HEK293T (cell line): ENCODE measurements at places on chromosomes 2 and 18.

GRCh38 chr2:67660871-67661270, 263.7 kb downstream of the ETAA1 start:
- no peak for DNase-seq

DNA sequence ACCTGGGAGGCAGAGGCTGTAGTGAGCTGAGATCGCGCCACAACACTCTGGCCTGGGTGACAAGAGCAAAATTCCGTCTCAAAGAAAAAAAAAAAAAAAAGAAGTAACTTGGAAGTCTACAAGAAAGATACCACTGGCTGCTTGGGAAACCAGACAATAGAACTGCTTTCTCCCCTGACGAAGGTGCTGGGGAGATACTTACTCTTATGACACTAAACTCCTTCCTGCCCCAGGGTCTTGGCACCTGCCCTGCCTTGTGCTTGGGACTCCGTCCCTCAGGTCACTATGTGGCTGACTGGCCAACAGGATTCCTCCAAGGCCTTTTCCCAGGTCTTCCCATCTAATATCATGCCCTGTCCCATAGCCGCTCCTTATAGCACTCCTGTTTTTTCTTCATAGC, 30.7 kb downstream of the INPP5D start:
- no peak for DNase-seq

DNA sequence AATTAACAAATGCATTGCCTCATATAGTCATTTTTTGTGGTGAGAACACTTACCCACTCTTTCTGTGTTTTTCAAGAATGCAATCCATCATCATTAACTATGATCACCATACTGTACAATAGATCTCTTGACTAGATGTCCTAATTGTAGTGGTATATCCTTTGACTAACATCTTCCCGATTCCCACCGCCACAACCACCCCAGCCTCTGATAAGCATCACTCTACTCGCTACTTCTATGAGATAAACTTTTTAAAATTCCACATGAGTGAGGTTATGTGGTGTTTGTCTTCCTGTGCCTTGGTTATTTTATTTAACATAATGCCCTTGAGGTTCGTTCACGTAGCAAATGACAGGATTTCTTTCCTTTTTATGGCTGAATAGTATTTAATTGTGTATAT, 6.6 kb downstream of the VWA3B start:
- no peak for DNase-seq

GRCh38 chr2:21754164-21754788, 630.5 kb downstream of the TDRD15 start:
- no peak for DNase-seq

DNA sequence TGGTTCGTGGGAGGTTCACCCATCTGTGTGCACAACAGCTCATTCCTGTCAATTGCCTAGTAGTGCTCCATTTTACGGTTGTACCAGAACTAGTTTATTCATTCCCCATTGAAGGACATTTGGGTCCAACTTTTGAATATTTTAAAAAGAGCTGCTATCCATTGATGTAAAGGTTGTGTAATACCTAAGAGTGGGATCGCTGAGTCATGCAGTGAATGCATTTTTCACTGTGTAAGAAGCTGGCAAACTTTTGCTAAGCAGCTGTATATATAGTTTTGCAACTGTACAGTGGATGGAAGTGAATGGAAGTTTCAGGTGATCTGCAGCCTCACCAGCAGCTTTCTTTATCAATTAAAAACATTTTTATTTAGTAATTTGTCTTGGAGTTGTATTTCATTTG, 104.5 kb downstream of the DCDC2C start:
- no peak for DNase-seq

- DNase-seq = no peak
Observed at GRCh38 chr2:19818543-19818942, 83.2 kb downstream of the TTC32 start.

- DNase-seq = no peak
Observed at GRCh38 chr2:127034051-127034450, 72.9 kb downstream of the BIN1 start.

DNA sequence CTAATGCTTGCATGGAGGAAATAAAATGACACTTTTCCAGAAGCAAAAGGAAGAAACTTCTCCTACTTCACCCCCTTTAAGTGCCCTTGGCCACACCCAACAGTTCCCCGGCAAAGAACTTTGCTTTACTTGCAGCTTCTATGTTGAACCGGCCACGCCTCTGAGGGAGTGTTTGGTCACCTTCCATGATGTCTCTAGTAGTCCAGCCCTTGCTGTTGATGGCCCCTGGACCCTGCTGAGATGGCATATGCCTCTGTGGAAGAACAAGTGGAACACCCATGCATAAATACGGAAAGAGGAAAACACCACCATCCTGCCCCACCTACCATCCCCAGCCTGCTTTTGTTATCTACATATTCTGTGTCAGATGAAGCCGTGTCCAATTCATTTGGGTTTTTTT, 218.3 kb upstream of the POU3F3 start:
- no peak for DNase-seq

- no peak for DNase-seq
Observed at GRCh38 chr2:126649101-126649500, 6.9 kb upstream of the GYPC start.

GRCh38 chr2:21001988-21002813, 41.7 kb downstream of the APOB start:
- DNase-seq = no peak

GRCh38 chr2:240229603-240230235, 89.3 kb upstream of the OTOS start:
- DNase-seq = no peak

- DNase-seq = no peak
Observed at GRCh38 chr2:776038-776437, 98.8 kb upstream of the TMEM18 start.

DNA sequence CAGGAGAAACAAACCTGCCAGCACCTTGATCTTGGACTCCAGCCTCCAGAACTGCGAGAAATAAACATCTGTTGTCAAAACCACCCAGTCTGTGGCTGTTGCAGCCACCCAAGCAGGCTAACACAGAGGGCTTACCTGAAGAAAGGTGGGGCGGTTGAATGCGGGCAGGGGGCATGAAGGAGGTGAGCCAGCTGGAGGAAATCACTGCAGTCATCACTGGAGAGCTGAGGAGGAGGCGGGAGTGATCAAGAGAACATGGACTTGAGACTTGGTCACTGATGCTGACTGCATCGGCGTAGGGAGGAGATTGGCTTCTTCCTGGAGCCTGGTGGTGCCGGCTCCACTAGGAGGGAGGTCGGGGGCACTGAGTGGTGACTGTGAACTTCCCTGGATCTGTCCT, 14.6 kb upstream of the ARMC9 start:
- DNase-seq = no peak

DNA sequence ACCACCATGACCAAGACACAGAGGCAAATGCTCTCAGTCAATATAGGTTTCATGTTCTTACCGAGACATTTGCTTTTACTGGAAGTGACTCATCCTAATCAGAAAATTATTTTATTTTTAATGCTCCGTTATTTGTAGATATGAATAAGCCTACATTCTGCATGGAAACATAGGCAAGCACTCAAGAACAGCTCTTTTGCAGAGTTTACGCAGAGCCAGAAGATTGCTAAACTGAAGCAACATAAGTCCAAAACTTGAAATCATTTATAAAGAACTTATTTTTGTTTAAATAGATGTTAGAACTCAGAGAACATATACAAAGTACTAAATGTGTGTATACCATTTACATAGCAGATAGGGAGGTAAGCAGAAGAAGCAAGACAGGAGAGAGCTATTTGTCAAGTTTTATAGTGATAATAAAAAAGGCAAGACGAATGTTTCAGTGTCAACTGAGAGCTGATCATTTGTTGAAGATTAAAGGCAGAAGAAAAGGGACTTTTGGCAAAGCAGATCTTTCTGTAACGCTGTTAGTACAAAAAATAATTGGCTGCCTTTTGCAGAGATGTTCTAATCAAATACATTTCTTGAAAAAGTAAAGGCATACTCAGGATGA, 12.4 kb upstream of the PPP1R1C start:
- no peak for DNase-seq

DNA sequence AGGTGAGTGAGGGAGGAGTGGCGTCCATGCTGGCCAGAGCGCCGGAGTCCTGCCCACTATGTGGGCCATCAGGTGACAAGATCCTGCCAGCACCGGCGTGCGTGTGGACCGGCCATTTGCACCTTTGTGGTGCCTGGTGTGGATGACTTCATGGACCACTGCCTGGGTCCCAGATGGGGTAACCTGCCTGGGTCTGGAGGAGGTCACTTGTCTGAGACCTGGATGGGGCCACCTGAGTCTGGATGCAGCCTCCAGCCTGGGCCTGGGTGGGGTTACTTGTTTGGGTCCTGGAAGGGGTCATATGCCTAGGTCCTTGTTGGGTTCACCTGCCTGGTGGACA, 299.6 kb downstream of the NDUFA10 start:
- no peak for DNase-seq

DNA sequence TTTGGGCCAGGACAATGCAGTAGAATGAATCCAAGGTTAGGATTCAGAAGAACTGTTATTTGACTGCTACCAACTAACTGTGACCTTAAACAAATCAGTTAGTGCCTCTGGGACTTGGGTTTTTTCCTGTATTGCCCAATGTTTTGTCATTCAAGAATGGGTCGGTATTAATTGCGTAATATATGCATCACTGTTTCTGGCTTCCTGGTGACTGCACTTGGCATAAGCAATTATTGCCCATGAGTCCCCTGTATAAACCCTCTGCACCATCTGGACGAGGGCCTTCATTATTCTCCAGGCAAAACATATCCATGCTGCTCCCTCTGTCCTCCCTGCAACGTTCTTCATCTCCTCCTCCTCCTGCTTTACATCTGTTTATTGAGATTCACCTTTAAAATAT, 255.8 kb upstream of the LRRTM1 start:
- no peak for DNase-seq

DNA sequence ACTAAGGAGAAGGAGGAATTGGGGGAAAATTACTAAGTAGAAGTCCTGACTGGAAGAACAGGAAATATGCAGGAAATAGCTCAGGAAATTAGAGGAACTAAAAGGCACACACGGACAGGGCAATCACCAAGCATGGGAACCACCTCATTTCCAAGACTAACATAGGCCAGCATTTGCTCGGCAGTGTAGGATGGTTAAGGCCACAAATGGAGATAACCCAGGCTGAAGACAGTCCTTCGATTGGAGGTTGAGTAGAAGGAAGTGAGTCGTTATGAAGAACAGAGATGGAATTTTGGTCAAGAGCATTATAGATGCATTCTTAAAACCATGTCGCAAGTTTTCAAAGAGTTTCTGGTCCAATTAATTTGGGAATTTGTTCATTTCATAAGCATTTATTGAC, 401.4 kb downstream of the ALK start:
- DNase-seq = no peak

DNA sequence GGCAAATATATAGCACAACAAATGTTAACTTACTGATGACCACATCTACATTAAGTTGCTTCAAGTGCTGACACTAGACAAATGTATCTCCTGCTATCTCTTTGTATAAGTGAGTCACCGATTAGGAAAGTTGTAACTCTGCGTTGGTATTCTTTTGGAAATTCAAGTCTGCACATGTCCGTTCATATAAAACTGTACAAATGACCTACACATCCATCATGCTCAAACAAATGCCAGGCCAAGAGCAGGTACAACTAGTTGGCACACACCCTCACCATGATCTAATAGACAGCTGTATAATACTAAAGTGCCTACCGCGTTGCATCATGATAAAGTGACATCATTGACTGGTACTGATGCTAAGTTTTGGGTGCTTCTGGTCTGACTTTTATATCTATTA, 141.1 kb downstream of the RBMS1 start:
- DNase-seq = no peak

- DNase-seq = no peak
Observed at GRCh38 chr2:72991980-72992733, 74.8 kb downstream of the EMX1 start.

DNA sequence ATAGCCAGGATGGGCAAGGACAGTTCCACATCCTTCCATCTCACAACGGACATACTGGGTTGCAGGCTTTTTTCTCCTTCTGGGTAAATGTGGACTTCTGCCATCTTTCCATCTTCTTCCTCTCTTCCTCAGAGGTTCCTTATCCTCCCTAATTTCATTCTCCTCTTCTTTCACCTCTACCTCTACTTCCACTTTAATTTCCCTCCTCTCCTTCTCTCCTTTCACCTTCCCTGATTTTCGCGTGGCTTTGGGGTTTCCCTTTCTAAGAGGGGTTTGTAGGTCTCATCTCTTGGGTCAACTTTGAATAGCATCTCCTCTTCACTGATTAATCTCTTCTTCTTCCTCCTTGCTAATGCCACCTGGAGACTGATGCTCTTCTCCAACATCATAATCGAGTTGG, 17.1 kb downstream of the POLR2D start:
- no peak for DNase-seq

DNA sequence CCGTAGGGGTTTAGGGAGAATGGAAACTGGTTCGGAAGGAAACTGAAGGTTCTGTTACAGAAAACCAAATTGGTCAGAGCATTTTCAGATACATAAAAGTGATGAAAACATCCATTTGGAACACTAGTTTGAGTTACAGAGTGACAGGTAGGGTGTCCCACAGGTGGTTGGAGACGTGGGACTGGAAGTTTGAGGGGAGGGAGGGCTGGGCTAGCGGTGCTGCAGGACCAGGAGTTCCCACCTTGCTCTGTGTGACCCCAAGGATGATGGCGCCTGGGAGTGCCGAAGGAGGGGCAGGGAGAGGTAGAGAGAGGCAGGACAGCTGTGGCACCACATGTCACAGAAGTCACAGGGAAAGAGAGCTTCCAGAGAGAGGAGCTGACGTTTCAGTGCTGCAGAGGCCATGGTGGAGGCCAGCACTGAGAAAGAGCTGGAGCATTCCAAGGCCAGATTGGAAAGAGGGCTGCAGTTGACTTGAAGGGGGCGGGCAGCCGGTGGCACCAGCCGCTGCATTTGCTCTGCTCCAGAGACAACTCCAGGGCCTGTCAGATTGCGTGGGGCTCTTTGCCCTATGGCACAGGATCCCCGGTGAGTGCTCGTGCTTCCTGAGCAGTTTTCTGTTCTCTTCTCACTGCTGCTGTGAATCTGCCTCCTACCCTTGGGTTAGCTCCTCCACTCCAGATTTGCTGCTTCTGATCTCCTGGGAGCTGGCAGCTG, 56.2 kb upstream of the FOSL2 start:
- DNase-seq = no peak

- DNase-seq = no peak
Observed at GRCh38 chr2:225207471-225207870, 165.2 kb upstream of the DOCK10 start.

- DNase-seq = no peak
Observed at GRCh38 chr2:29872870-29873269, 48.5 kb downstream of the ALK start.

DNA sequence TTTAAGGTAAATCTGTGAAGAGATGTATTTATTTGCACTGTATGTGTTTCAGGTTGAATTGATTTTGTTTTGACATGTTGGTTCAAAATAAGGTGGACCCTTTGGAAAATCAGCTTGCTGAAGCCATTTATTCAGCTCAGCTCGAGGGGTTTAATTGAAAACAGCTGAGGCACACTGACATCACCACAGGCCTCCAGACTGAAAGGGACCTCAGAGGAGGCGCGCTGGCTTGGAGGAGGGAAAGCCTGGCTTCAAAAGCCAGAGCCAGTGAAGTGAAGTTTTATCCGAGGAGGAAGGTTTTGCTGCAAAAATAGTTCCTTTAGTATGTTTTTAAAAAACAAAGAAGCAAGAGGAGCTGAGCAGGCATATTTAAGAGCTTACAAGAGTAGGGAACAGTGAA, 26.9 kb upstream of the DNMT3A start:
- no peak for DNase-seq
